ENCODE measurements at places on chromosomes 7 and 10. TPM values are rescaled to one million over a fixed set of nuclear protein-coding genes. Genes with fewer than 3 reads are reported as not detected.

OR9A2 gene
- 0.49 TPM for total RNA-seq

SNX13 gene
- 55.6 TPM for total RNA-seq

ITGB8 gene
- 87.0 TPM for total RNA-seq

TMEM196 gene
- 12.0 TPM for total RNA-seq

DOCK1 gene
- 13.5 TPM for total RNA-seq

NPFFR1 gene
- 1.5 TPM for total RNA-seq

RAPGEF5 gene
- 64.7 TPM for total RNA-seq

GHRHR gene
- 2.2 TPM for total RNA-seq

PIP gene
- not detected for total RNA-seq

ZNF138 gene
- 63.7 TPM for total RNA-seq

OR2A7 gene
- total RNA-seq = 0.74 TPM

VAX1 gene
- total RNA-seq = 1.7 TPM

EFCAB10 gene
- 2.7 TPM for total RNA-seq
